ENCODE measurements at places on chromosomes 4 and X.

DNA sequence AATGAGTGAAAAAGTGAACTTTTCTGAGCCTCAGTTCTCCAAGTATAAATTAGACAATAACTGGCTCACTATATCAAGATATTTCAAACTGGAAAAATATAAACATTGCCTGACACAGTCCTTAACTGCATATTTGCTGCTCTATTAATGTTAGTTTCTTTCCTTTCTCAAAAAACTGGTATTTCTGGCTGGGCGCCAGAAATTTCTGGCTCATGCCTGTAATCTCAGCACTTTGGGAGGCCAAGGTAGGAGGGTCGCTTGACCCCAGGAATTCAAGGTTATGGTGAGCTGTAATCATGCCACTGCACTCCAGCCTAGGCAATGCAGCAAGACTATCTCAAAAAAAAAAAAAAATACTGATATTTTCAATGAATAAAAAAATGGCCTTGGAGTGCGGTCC, 227.0 kb downstream of the MAGEB17 start:
- DNase-seq: no peak

DNA sequence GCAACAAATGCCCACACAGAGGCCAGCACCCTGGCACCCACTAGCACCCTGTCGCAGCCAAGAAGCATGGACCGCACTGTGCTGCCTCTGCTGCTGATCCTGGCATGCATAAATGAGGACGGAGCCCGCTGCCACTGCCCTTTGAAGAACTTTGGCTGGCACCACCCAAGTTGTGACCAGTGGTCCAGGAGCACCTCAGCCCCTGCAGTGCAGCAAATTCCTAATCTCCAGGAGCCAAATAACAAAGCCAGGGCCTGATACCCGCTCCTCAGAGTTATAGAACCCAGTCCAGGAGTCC, 807.2 kb downstream of the GLUD2 start:
- no peak for DNase-seq

DNA sequence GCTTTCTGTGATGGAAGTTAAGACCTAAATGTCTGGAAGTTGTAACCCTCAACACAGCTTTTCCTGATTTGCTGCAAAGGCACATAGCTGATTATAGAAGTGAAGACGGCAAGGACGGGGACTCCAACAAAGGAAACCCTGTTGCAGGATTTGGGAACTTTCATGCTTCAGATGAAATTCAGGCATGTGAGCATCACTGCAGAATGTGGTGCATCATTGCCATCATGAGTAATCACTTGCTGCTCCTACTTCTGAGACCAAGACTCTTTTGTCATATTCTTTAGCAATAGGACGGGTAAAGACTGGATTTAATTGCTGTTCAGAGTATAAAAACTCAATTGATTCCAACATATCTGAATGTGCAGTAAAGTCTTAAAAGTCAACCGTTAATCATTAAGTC, 35.8 kb downstream of the YIPF6 start:
- no peak for DNase-seq

DNA sequence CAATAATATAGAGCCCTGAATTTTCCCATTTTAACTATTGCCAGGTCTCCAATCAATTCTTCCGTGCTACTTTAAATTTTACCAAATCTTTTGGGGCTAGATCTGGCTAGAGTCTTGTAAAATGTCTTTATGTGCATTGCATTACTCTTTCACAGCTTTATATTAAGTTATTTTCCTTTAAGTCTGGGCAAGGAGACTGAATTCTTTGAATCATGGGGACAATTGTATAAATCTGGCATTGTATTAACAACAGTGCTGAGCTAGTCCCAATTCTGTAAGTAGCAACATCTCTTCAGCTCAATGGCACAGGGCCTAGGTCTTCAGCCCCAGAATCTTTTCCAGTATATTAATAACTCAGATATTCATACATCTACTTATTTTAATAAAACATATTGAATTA, 1080.4 kb upstream of the INTU start:
- DNase-seq: no peak

GRCh38 chrX:110699109-110699508, 96.5 kb downstream of the CHRDL1 start:
- DNase-seq: no peak

- DNase-seq: no peak
Measured at GRCh38 chrX:153984351-153985178, 12.0 kb downstream of the TMEM187 start.

DNA sequence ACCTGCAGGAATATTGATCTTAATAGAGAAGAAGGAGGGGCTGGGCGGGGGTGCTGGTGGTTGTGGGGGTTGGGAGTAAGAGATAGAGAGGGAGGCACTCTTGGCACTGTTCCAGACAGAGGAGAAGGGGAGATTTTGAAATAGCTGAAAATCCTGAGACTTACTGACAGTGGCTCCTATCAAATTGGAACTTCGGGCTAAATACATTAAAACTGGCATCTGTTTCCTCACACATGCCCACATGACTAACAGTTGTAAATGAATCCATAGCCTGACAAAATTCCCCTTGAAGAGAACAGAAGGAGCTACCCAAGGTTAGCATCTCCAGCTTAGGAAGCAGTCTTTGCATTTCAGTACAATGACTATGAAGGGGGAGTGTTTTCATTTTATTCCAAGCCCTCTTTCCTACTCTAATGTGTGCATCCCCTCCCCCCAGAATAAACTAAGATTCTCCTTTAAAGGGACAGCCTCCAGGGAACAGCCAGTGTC, 1.4 kb downstream of the DCX start:
- DNase-seq: no peak

DNA sequence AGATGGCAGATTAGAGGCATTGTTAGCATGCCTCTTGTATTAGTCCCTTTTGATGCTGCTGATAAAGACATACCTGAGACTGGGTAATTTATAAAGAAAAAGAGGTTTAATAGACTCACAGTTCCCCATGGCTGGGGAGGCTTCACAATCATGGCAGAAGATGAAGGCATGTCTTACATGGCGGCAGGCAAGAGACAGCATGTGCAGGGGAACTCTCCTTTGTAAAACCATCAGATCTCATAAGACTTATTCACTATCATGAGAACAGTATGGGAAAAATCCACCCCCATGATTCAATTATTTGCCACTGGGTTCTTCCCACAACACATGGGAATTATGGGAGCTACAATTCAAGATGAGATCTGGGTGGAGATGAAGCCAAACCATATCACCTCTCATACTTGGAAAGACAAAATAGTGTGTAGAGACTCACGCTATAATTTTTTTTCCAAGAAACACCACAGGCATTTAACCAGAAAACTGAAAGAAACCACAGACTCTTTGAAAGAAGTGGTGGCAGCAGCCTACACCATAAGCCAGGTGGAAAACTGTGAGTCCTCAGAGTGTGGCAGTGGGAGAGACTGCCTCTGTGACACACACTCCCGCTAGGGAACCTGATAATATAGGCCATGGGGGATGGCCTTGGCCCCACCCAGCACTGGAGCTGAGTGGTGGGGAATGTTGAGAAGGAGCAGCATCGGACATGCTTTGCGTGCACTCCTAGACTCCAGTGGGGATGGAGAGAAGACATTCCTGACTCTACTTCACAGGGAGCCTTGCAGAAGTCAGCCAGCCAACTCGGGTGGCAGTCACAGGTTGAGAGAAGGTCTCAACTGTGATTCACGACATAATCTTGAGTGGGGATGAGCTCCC, 51.5 kb downstream of the SLC2A9 start:
- no peak for DNase-seq

GRCh38 chr4:57504797-57505530, 394.8 kb upstream of the IGFBP7 start:
- DNase-seq: no peak

DNA sequence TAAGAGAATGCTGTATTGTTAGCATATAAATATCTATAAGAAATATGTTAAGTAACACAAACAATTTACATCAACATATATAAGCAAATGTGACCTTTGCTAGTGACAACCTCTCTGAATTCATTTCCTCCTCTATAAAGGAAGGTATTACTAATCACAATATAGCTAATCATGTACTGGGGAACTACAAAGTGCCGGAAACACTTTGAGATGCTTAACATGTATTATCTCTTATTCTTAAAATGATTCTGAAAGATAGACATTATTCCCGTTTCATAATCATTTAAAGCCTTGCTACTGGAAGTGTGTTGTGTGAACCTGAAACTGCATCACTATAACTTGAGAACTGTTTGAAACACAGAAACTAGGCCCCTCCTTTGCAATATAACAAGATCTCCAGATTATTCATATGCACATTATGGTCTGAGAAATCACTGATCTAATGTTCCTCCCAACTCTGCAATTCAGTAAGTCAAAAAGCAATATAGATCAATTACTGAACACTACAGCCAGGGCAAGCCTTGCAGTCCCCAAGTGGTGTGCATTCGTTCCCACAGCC, 54.0 kb downstream of the KLHL8 start:
- DNase-seq: no peak

- no peak for DNase-seq
Measured at GRCh38 chrX:17697191-17697590, 40.1 kb upstream of the SCML1 start.

DNA sequence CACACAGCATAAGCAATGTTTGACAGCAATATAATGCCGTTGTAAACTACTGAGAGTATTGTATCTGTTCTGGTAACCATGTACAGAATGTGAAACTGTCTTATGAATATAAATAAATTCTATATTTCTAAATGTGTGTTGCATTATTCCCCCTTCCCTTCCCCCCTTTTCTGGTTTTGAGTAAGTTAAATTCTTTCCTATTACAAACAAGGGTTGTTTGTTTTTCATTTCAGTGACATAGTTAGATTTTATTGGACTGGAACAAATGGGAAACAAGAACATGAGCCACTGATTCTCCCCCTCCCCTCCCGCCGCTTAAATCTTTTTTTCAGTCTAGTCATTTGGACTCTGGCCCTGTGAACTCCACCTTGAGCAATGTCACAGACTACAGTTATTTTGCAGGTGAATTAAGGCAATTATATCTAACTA, 69.8 kb downstream of the GPAT3 start:
- DNase-seq: no peak

DNA sequence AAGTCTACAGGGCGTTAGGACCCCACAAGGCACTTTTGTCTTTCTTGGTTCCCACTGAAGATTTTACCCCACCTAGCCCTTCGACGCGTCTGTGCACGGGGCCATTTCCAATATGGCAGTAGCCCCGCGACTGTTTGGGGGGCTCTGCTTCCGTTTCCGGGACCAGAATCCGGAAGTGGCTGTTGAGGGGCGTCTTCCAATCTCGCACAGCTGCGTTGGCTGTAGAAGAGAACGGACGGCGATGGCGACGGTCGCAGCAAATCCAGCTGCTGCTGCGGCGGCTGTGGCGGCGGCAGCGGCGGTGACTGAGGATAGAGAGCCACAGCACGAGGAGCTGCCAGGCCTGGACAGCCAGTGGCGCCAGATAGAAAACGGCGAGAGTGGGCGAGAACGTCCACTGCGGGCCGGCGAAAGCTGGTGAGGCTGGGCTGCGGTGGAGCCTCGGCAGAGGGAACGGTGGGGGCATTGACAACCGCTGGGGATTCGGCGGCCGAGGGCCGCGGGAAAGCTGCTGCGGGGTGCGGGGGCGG, at the start of gene USP11:
Gene USP11 (plus strand): TSS at position 207 of the 530 bp plus-strand sequence. CDS start 35 bp downstream, at position 242.
- peak; percentile 37 for DNase-seq

DNA sequence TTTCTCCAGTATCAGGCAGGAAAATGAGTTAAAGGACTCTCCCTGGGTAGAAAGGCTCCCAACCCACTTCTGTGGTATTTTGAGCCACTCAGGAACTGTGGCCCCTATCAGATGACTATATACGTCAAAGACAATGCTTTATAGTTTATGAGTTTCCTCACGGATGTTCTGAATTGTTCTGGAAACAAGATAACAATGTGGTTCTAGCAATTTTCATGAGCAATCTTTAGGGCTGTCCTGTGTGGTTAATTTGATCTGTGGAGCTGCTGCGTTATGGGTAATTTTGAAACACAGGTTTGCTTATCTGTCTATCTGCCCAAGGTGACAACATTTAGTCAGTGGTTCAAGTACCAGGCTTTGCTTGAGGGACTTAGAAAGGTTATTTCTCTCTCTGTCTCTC, 46.7 kb upstream of the IL2 start:
- DNase-seq: no peak

- no peak for DNase-seq
Measured at GRCh38 chrX:114268643-114269042, 315.2 kb upstream of the HTR2C start.

- DNase-seq: no peak
Measured at GRCh38 chr4:123819362-123820035, 422.9 kb downstream of the SPRY1 start.

GRCh38 chrX:17580539-17581152, 156.6 kb upstream of the SCML1 start:
- no peak for DNase-seq

GRCh38 chrX:66110112-66110511, 53.9 kb upstream of the HEPH start:
- DNase-seq: no peak
